ENCODE measurements at places on chromosomes 5 and 9.

GRCh38 chr5:151055336-151055735 is 25.5 kb downstream of the TNIP1 start:
- no peak for DNase-seq

GRCh38 chr9:121398374-121398773 is 28.3 kb upstream of the STOM start:
- peak; percentile 100 for DNase-seq

GRCh38 chr9:101225271-101225670 is 159.5 kb downstream of the BAAT start:
- no peak for DNase-seq

GRCh38 chr5:56176155-56176798 is 56.9 kb downstream of the ANKRD55 start:
- DNase-seq = no peak

- peak; percentile 52 for DNase-seq
Measured at GRCh38 chr9:133825555-133826218, 87.5 kb upstream of the SARDH start.

Measured in fibroblast of skin of back (primary cell).